Stimulated activated naive CD4-positive, alpha-beta T cell treated with Interleukin-2 at 50 U/mL for 16 hours (primary cell): ENCODE measurements at places on chromosomes 13 and 19.
A peak's percentile ranks its signal among the peaks of the same experiment; 100 is the strongest.

- DNase-seq: peak; percentile 42
These were observed 44.9 kb downstream of the ESD start for GRCh38 chr13:46751811-46752635.

DNA sequence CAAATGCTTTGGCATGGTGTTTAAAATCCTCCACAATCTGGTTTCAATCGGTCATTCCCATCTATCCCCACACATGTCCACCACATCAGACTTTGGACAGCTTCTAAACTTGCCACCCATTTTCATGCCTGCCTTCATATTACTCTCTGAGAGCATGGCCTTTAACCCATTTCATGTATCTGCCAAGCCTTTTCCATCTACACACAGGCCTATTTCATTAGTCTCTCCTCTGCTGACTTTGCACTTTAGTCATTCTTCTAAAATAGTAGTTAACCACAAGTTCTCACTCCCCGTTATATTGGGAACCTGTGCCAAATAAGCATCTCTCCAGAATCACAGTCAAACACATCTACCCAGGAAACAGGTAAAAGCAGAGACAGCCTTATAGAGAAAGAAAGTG, 142.2 kb downstream of the MZT1 start:
- no peak for DNase-seq

DNA sequence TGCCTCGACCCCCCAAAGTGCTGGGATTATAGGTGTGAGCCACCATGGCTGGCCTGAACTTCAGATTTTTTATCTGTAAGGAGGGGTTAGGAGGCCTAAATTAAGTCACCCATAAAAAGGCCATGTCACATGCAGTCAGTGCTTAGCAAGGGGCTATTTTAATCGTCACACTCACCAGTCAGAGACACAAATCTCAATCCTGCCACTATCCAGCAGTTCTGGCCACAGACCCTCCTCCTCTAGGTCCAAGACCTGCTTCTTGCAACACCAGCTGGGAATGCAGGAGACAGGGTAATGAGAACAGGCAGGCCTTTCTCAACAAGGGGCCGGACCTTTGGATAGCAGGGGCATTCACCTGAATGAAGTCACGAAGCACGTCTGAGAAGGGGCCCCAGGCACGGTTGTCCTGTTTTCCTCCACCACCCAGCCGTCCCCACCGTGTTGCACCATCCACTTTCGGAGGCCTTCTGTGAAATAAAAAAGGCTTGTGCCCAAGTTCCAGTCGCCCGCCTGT, 1.4 kb downstream of the FBXO27 start:
- no peak for DNase-seq

DNA sequence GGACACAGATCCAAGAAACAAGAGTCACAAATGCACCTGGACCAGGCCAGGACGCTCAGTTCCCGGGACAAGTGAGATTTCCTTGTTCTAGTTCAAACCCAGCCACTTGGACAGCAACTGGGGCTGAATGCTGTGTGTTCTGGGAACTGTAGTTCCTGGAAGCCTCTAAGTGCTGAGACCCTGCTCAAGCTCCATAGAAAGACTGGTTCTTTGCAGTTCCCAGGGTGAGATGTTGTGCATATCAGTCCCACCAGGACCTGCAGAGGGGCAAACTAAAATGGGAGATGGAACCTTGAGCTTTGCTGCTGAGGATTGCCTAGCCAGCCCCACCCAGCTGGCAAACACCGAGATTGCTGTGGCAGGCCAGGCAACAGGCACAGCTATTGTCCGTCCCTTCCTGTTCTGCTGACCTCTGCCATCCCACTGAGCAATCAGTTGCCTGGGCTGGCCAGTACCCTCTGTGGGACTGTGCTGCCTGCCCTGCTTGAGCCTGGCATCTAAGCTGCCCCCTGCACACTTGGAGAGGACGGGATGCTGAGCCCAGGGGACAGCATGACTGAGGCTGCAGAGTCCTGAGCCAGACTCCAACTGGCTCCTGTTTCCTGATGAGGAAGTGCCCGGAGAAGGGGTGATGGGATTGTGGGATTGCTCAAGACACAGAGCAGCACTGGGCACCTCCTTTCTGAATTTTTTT, 1.4 kb upstream of the GIPC1 start:
- no peak for DNase-seq

DNA sequence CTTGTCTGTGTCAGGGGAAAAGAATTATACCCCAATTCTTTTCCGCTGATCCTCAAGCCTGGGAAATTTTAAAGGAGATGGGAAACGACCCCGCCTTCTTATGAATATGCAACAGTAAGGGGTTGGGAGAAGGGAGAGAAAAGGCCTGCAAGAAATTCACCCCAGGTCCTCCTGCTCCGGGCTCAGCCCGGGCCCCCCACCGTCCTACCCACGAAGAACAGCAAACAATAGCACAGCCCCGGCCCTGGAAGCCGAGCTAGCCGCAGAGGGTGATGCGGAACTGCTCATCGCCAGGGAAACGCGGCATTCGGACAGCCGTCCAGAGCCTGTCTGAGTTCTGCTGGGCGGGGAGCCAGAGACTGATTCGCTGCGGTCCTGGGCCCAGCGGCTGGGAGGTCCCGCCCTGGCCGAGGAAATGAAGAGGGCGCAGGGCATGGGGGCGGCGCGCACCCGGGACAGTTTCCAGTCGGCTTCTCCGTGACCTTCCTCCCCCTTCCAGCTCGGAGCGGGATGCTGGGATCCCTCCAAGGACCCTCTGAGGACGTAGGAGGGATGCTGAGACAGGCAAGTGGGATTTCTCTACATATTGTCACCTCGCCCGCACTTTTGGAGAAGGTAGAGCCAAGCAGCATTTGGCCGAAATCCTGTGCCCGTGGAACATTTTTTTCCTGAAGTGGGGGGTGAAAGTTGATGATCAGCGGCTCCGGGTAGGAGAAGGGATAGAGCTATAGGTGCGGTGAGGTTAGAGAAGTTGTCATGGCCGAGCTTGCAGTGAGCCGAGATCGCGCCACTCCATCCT, 82.3 kb upstream of the C1QTNF9B start:
- DNase-seq: no peak

- DNase-seq: no peak
These were observed 294.8 kb downstream of the FOXO1 start for GRCh38 chr13:40371531-40372125.

DNA sequence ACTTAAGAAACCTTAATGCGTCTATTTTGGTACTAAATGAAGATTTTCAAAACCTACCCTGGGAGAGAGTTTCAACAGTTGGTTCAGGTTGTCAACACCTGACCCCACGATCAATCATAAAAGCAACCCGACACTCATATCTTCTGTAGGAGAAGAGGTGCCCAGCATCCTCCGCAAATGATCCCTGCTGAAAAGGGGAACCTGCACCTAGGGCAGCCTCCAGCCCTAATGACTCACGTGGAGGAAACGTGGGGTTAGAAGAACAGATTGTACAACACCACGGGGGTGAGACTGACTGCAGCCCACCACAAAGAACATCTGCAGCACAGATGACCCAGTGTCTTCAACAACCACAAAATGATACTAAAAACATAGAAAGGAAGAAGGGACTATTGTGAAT, 116.3 kb downstream of the RAB20 start:
- DNase-seq: no peak

DNA sequence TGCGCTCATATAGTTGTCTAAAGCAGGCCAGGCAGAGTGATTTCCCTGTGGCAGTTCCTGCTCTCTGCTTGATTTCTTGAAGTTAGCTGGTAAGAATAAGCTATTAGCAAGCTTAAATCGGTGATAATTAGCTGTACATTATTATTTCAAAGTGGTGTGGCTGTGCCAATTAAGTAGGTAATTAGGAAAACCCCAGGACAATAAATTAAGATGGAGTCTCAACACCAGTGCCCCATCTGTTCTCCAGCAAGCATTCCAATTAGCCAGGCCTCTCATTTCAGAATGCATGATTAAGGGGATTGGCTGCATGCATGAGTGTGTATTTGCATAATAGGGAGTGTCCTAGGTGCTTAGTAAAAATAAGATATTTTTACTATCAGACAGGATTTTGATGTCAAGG, 342.3 kb downstream of the GPC5 start:
- DNase-seq: no peak

GRCh38 chr13:31733647-31734046, 5.7 kb upstream of the RXFP2 start:
- DNase-seq: no peak

- DNase-seq: no peak
These were observed 73.3 kb downstream of the SLC7A1 start for GRCh38 chr13:29522044-29522685.

DNA sequence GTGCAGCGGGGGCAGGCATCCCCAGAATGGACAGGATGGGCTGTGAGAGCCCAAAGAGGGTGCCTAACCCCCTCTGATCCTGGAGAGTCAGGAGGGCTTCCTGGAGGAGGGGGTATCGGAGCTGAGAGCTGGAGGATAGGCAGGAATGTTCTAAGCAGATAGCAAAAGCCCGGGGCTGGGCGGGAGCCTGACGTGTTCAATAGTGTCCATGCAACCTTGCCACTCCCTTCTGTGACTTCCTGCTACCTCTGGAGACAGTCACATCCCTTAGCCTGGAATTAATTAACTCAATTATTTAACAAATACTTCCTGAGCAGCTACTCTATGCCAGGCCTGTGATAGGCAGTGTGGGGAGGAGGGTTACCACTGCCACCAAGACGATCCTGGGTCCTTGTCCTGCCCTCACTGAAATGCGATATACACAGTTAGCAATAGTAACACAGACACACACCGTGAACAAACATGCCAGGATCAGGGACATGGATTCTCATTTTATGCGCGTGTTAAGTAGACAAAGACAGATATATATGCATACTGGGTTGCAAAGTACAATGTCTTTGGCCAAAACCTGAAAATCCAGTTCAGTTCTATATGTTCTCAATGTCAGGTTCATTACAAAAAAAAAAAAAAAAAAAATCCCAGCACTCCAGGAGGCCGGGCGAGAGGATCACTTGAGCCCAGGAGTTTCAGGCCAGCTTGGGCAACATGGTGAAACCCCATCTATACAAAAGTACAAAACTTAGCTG, 10.7 kb downstream of the AP2S1 start:
- no peak for DNase-seq

- DNase-seq: no peak
These were observed 86.2 kb upstream of the HTR2A start for GRCh38 chr13:46982856-46983582.

GRCh38 chr19:2358548-2359173, 1.4 kb upstream of the TMPRSS9 start:
- no peak for DNase-seq

- DNase-seq: no peak
These were observed 708.4 kb upstream of the SLITRK1 start for GRCh38 chr13:84590663-84591062.

DNA sequence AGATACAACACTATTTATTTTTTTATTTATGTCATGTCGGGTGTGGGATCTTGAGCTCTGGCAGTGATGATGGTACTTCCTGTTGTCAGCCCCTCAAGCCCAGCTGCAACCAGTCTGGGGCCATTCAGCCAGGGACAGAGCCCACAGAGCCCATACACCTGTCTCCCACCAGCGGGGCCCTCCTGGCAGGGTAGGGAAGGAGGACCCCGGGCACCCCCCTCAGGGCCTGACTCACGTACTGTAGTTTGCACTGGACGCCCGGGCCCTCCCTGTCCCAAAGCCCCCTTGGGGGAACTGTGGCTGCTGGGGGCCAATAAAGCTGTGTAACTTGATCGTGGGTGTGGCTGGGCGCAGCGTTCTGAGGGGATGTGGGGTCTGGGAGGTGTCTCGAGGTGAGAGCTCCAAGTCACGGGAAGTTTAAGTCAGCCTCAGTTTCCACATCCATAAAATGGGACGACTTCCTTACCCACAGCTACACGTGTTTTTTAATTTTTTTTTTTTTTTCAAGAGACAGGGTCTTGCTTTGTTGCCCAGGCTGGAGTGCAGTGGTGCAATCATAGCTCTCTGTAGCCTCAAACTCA, 9.5 kb downstream of the ATG4D start:
- DNase-seq: no peak

- DNase-seq: no peak
These were observed 2053.6 kb upstream of the PRR20A start for GRCh38 chr13:55087085-55087484.

DNA sequence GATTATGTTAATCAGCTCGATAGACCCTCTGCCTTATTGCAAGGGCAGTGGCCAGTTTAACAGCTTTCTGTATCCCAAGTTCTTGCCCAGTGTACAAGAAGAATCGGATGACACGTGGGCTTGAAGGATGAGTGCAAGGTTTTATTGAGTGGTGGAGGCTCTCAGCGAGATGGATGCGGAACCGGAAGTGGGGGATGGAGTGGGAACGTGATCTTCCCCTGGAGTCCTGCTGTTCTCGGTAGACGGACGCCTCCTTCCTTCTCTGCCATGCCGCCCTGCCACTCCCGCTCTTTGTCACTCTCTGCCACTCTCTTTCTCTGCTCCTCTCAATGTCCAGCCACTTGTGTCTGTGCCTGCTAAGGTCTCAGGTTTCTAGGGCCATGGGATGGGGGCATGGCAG, 21.0 kb downstream of the RFXAP start:
- DNase-seq: no peak

- no peak for DNase-seq
These were observed 13.6 kb downstream of the MBNL2 start for GRCh38 chr13:97235549-97236231.

GRCh38 chr19:28489776-28490175, 723.2 kb downstream of the UQCRFS1 start:
- no peak for DNase-seq

- DNase-seq: peak; percentile 2
These were observed 23.1 kb downstream of the SIGLEC5 start for GRCh38 chr19:51607077-51607476.

- no peak for DNase-seq
These were observed 97.0 kb upstream of the ANKRD10 start for GRCh38 chr13:111011899-111012298.

DNA sequence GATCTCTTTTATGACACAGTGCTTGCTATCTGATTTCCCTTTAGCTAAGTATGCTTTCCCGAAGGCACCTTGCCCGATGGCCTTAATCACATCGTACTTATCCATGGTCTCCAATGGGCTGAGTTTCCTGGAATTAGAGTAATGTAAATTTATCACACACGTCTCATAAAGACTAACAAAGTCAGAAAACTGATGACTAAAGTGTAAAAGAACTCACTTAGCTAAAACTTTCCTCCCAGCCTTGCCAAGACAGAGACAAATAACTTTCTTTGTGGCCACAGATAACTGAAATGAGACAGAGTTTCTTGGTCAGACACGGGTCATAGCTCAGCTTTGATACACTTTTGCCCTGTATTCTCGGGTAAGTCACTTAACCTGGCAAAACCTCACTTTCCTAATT, 1.5 kb downstream of the NEK5 start:
- no peak for DNase-seq

GRCh38 chr13:29845440-29846056, 4.9 kb downstream of the UBL3 start:
- DNase-seq: no peak

DNA sequence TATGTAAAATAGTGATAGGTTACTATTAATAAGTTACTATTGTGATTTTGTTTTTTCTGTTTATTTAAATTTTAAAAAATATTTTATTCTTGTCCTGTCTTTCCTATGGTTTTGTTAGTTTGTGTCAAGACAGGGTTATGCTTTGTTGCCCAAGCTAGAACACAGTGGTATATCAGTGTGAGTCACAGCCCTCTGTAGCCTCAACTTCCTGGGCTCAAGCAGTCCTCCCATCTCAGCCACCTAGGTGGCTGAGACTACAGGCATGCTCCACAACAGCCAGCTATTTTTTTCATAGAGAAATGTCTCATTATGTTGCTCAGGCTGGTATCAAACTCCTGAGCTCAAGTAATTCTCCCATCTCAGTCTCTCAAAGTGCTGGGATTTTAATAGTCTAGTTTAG, 99.5 kb downstream of the ZNF675 start:
- DNase-seq: no peak
